ENCODE measurements at places on chromosomes 5 and 9. TPM values are rescaled to one million over a fixed set of nuclear protein-coding genes. Genes with fewer than 3 reads are reported as not detected.

- no peaks in the 10 kb centered on the region for H3K4me1 ChIP-seq
- no peak overlapping the region for H3K4me3 ChIP-seq
- H3K36me3 ChIP-seq, result no peaks in the 10 kb centered on the region
- no peak for DNase-seq
- H3K27me3 ChIP-seq, result no peaks in the 10 kb centered on the region
- no peak overlapping the region for H3K27ac ChIP-seq
Observed at GRCh38 chr9:10566848-10567247, 46.0 kb downstream of the PTPRD start.

- H3K27ac ChIP-seq, result no peak overlapping the region
- H3K4me3 ChIP-seq, result peak overlapping the region; percentile 47
- no peak for DNase-seq
- H3K4me1 ChIP-seq, result no peaks in the 10 kb centered on the region
- H3K27me3 ChIP-seq, result no peaks in the 10 kb centered on the region
Observed at GRCh38 chr5:117455236-117456233, 880.9 kb upstream of the SEMA6A start.

Gene ERGIC1
- total RNA-seq, result 139 TPM

Gene MAMDC2
- total RNA-seq, result 18.7 TPM

Gene LEAP2
- 2.9 TPM for total RNA-seq

DNA sequence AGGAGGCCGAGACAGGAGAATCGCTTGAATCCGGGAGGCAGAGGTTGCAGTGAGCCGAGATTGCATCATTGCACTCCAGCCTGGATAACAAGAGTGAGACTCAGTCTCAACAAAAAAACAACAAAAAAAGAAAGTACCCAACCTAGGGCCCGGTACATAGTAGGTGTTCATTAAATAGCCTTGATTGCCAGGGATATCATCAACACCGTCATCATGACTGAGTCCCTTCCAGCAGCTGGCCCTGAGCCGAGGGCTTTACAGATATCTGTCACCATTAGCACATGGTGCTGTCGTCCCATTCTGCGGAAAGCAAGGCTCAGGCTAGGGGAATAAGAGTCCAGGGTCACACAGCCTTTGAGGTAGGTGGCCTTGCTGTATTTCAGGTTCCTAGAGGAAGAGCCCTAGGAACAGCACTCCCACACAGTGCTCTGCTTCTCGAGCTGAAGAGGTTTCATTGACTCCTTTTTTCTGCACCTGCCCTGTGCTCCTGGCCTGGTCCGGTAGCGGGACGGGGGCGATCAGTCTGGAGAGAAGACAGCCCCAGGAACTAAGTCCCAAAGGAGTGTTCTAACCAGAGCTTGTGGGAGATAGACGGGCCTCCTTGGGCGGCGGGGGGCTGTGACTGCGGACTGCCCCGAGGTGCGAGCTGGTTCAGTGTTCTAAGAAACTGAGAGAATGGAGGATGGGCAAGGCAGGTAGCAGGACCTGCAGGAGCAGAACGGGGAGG lies 48.2 kb downstream of the CXXC5 start:
- no peaks in the 10 kb centered on the region for H3K27me3 ChIP-seq
- peaks cover 9% of the 10 kb centered on the region for H3K4me1 ChIP-seq
- DNase-seq, result no peak
- peak overlapping the region; percentile 41 for H3K4me3 ChIP-seq
- H3K36me3 ChIP-seq, result no peaks in the 10 kb centered on the region

Gene IL3
- total RNA-seq, result not detected

- H3K27ac ChIP-seq, result no peak overlapping the region
- H3K27me3 ChIP-seq, result no peaks in the 10 kb centered on the region
- H3K36me3 ChIP-seq, result no peaks in the 10 kb centered on the region
- no peaks in the 10 kb centered on the region for H3K4me1 ChIP-seq
Observed at GRCh38 chr5:168781941-168782571, 202.9 kb upstream of the PANK3 start.

Gene TEX48
- total RNA-seq, result not detected

Measured in breast epithelium (tissue), 4 donors.